ENCODE measurements at places on chromosomes 16 and 17.

DNA sequence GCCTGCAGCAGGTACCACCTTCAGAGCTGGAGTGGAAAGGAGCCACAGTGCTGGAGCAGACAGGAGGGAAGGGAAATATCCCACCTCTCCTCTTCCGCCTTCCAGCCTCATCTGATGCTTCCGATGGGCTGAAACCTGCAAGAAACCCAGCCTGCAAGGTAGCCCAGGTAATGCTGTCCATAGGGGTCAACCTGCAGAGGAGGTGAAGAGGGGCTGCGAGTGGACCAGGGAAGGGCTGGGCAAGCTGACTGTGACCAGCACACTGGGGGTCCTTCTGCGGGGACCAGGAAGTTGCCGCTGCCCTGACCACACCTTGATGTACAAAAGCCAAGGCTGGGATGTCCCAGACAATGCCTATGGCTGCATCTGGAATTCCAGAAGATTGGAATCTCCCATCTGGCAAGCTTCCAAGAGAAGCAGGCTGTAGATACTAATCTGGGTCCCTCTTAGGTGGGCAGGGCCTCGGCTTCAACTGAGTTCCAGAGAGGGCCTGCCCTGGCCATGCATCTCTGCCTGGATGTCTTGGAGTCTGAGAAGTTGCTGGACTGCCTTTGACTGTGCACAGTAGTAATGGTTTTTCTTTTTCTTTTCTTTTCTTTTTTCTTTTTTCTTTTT, 5.8 kb downstream of the FOXL1 start:
- DNase-seq, result no peak

- DNase-seq, result no peak
Measured at GRCh38 chr16:69725480-69726312, 664 bp downstream of the NQO1 start.

DNA sequence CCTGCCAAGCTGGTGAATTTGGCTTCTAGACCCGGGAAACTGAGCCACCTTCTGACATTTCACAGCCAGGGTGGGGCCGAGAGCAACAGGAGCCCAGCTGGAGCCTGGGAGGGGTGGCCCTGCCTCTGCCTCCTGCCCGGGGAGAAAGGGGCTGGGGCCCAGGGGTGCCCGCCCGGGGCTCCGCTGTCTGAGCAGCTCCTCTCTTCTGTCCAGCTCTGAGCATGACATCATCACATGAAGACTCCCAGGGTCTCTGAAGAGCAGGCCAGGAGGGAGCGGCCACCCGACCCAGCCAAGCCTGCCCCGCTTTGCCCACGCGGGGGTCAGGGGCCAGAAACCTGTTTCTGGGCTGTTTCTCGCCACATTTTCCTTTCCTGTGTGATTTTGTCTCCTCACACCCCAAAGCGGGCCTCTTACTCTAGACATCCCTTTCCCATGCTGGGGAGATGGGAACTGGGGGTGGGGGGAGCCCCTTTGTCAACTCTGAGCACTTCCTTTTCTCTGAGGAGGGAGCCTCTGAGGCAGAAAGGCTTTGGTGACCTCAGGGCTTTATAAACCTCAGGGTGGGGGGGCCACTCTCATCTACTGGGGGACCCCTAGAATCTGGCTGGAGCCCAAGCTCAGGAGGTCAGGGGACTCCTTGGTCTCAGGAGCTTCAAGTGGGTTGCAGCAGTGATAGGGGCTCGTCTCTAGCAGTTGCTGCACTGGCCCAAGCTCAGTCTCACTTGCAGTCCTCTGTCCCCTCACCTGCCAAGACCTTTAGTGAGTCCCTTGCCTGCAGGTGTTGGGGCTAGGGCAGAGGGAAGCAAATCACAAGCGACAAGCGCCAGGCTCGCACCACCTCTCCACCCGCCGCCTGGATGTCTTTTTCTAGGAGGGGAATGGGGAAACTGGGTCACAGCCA, 7.6 kb downstream of the UBALD2 start:
- peak; percentile 79 for DNase-seq

DNA sequence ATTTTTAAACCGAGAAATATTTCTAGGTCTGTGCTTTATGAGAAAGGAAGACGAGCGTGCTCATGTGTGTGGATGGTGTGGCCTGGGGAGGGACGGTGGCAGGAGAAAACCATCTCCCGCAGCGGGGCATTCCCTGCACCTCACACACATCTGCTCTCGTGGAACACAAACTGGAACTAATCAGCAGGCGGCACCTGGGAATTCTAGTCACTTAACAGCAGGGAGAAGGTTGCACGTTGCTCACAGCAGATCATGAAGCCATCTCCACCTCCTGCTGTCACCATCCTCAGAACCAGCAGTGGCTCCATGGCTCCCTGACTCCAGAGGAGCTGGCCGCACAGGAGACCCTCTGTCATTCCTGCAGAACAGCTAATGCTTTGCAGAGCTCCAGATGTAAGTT, 35.2 kb downstream of the ADCY9 start:
- no peak for DNase-seq
